CMK (cell line): ENCODE measurements at places on chromosomes 12 and 14.

DNA sequence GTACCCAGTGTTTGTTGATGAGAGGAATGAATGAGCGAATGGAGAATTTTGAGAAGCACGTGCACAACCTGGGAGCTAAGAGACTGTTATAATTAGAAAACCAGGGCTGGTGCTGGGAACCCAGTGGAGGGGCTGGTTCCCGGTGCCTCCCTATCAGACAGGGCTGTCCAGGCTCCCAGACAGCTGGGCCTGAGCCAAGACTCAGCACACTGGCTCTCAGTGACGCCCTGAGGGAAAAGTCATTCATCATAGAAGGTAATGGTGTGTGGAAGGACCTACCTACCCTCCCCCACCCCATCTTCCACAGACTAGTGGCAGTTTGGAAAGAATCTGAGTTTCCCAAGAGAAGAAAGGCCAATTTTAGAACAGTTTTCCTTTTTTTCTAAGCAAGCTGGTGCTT is 34.7 kb downstream of the KCNA5 start:
- no peak for DNase-seq

DNA sequence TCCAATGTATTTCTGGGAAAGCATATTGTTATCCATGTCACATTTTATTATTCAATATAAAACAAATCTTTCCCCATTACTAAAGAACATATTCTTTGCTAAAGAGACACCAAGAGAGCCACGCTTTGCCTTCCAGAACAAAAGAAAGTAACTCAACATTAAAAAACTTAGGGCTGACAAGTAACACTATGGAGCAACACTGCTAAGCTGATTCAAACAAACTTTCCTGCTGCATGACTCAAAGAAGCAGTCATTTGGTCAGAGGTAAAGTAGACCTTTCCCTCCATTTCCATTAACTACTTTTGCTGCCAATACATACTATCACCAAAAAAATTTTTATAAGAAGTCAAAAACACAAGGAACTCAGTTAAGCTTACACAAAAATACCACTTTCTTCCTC is 83.0 kb downstream of the DENND5B start:
- no peak for DNase-seq

DNA sequence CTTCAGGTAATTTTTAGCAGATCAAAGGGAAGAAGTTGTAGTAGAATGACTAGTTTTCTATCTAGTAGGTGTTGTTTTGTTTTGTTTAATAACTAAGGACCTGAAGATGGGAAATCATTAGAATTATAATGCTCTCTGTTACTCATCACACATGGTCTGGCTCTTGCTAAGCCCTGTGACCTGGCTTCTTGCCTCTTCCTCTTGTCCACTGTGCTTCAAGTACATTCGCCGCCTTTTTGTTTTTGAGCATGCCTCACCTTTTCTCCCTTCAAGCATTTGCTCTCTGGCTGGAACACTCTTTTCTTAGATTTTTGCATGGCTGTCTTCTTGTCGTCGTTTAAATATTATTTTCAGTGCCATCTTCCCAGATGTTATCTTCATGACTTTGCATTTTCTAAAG is 47.7 kb downstream of the DAAM1 start:
- no peak for DNase-seq

DNA sequence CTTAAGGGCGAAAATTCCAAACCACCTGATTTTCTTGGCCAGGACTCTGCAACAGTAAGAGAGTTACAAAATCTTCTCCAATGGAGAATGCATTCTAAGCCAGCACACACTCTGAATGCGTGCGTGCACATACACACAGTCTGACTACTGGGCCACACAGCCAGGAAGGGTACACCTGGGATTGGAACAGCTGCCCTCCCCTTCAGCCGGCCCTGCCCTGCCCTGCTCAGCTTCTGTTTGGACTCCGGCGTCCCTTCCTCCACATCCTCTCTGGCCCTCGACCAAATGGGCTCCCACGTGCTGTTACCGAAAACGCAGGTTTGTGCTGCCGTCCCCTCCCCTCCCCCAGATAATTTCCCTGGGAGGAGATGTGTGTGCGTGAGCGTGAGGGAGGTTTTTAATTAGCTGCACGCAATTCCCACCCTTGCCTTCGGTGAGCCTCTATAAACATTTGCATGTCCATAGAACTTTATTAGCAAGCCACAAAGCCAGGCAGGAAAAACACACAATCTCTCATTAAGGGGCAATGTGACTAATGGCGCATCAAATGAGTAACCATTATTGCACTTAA is 43.0 kb downstream of the CCNK start:
- no peak for DNase-seq

- DNase-seq = no peak
Measured at GRCh38 chr12:18302809-18303430, 41.6 kb downstream of the PIK3C2G start.

GRCh38 chr14:90287791-90288190 is 31.4 kb downstream of the PSMC1 start:
- DNase-seq = no peak

DNA sequence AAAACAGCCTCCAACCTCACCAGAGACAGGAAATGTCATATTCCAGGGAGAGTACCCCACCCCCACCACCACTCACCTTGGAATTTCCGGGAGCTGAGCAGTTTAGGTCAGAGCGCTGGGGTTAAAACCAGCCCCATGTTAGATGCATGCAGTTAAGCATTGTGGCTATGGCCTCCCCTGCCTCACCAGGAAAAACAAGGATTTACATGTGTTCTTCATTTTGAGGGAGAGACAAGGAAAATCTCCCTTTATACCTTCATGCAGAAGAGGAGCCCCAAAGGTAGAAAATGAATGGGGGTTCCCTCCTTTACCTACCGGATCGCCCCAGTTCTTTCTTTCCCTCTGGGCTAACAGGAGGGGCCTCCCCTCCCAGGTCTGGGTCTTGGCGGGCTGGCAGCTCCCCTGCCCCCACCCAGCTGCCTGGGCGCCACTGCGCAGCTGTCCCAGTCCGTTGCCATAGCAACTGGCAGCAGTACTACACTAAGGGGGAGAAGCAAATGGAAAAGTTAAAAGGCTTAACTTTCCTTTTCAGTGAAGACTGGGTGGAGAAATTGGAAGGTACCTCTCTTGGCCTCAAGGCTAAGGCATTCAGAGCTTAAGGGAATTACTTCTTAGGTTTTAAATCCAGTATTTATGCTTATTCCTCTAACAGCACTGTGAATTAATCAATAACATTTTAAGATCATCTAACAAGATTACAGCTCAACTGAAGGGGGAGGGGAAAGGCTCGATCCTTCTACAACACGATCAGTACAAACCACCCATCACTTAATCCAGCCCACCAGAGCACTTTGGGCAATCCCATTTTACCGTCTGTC is 20.5 kb downstream of the CBX5 start:
- no peak for DNase-seq

GRCh38 chr14:33477797-33478196 is 473.1 kb downstream of the EGLN3 start:
- DNase-seq = no peak
